ENCODE measurements at places on chromosomes 3 and 15.

- DNase-seq: no peak
Observed at GRCh38 chr3:152550284-152550683, 281.6 kb downstream of the MBNL1 start.

DNA sequence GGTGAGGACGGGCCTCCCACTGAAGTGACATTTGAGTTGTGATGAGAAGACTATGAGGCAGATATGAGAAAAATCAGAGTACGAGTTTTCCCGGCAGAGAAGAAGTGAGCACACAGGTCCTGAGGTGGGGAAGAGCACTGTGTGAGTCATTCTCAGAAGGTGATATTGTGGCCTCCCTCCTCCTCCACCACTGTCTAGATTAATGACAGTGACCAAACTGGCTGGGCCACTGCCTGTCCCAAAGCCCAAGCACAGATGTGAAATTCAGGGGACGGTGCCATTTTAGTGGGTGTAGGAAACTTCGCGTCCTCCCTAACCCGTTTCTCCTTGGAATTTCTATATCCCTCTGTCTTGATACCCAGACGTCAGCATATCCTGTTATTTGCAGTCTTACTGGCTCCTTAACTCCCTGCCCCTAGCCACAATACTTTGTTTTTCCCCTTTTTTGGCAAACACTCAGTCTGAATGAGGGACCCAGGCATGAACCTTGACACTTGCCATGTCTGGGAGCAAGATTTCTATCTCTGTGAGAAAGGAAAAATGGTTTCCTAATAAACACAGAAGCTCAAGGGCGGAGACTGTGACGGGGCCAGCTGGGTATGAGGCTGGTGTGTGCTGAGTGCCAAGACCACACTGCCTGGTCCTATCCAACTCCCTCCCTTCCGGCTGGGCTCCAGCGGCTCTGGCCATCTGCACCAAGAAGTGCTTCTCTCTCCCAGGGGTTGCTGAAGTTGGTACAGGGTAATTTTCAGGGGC is 15.2 kb downstream of the PRICKLE2 start:
- DNase-seq: no peak

GRCh38 chr15:74336061-74337005 is 31.1 kb downstream of the CYP11A1 start:
- DNase-seq: no peak

- DNase-seq: no peak
Observed at GRCh38 chr15:89778861-89779260, 2.7 kb downstream of the MESP2 start.

DNA sequence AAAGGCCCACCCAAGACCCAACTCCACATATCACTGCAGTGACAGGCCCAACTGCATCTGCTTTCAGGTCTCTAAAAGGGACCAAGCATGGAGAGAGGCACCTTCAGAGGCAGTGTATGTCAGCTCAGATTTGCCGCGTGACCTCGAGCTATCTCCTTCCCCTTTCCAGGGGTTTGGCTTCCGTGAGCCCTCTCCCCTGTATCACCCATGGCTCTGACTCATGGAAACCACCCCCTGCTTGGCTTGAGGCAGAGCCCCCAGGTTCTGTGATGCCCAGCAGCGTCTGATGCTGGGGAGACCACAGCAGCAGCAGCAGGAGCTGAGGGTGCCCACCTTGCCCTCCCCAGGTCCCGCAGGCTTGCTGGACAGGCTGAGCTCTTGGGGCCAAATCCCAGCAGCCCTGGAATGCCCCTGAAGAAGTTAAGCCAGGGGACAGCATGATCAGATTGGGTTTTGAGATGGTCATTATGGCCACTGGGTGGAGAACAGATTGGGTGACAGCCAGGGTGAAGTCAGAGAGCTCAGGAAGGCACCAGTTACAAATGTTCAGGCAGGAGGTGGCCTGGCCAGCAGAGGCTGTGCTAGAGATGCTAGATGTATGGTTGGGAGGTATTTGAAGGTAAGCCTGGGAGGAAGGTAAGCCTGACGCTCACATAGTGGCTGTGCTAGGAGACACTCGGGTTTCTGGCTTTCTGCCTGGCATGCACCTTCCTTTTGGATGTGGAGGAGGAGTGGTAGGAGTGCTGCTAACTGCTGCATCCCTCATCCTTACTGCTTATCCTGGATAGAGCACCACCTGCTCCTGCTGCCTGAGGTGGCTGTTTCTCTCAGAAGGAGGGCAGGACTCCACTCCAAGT is 42.9 kb downstream of the FGD5 start:
- DNase-seq: no peak

GRCh38 chr3:139935866-139936817 is 1.2 kb downstream of the CLSTN2 start:
- no peak for DNase-seq

DNA sequence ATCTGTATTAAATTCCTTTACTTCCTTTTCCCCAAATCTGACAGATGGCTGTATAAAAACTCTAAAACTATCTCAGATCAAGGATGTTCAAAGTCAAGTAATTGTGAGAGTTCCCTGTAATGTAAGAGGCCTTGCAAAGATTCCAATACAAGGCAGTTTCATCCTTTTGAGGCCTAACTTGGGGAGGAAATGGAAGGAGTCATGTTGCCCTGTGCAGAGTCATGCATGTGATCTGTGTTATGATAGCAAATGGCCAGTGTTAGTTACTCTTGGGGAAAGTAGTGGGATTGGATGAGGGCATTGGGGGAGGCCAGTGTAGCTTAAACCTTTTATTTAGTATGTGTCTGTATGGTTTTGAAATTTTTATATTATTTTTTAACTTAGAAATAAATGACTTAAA is 23.7 kb upstream of the FBXL22 start:
- no peak for DNase-seq

GRCh38 chr3:161489395-161489794 is 7.2 kb upstream of the OTOL1 start:
- DNase-seq: no peak

GRCh38 chr3:108527109-108527508 is 16.7 kb upstream of the MYH15 start:
- no peak for DNase-seq

DNA sequence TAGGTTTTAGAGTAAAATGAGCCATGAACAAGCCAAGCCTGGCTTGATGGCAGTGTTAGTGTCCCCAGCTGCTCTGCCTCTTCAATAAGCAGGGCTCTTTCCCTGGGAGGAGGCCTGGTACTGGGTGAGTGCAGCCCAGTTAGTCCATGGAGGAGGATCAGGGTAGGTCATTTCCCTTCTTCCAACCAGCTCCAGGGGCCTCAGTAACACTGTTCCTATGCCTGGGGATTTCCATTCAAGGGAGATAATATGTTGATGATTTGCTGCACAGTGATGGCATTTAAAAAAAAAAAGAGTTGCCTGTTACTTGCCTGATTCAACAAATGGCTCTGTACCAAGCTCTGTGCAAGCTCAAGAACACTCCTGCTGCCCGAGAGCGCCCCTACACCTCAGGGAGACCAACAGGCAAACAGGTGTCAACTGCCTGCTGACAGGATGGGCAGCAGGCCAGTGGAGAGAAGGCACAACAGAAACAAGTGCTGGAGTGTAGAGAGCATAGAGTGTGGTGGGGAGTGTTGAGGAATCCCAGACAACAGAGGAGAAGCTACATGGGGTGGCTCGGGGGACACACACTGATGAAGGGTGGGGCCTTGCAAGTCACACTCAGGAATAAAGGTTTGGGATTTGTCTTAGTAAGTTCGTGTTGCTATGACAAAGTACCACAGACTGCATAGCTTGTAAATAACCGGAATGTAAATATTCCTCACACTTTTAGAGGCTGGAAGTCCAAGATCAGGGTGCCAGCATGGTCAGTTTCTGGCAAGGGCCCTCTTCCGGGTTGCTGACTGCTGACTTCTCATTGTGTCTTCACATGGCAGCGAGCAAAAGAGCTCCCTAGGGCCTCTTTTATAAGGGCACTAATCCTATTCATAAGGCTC is 78.6 kb upstream of the PXYLP1 start:
- no peak for DNase-seq

DNA sequence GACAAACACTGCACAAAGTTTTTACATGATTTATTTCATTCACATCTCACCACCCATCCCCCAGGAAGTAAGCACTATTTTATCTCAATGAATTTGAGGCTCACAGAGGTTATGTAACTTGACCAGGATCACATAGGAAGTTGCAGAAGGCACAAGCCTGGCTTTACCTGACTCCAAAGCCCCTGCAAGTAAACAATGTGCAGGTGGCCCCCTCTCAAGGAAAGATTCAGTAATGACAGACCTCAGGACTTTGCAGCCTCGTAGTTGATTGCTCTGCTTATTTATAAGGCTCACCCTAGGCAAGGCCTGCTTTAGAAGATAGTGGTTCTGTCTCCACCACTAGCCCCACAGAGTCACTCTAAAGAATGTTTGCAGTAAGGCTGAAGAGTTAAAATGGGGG is 79.8 kb upstream of the MDFIC2 start:
- DNase-seq: no peak
